ENCODE measurements at places on chromosomes 2 and 18.

DNA sequence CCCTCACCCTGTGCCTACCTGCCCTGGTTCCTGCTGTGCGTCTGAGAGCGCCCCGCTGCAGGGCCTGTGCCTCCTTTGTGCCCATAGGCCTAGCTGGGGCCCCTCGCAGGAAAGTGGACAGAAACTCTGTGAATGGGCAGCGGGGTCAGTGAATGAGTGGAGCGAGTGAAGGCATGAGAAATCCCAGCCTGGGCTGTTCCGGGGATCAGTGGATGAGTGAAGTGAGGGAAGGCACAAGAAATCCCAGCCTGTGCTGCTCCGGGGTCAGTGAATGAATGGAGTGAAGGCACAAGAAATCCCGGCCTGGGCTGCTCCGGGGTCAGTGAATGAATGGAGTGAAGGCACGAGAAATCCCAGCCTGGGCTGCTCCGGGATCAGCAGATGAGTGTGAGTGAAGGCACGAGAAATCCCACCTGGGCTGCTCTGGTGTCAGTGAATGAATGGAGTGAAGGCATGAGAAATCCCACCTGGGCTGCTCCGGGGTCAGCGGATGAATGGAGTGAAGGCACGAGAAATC is 2.0 kb downstream of the COLEC11 start:
- no peak for DNase-seq

- no peak for DNase-seq
These were observed 44.8 kb downstream of the KCMF1 start for GRCh38 chr2:85015653-85016360.

DNA sequence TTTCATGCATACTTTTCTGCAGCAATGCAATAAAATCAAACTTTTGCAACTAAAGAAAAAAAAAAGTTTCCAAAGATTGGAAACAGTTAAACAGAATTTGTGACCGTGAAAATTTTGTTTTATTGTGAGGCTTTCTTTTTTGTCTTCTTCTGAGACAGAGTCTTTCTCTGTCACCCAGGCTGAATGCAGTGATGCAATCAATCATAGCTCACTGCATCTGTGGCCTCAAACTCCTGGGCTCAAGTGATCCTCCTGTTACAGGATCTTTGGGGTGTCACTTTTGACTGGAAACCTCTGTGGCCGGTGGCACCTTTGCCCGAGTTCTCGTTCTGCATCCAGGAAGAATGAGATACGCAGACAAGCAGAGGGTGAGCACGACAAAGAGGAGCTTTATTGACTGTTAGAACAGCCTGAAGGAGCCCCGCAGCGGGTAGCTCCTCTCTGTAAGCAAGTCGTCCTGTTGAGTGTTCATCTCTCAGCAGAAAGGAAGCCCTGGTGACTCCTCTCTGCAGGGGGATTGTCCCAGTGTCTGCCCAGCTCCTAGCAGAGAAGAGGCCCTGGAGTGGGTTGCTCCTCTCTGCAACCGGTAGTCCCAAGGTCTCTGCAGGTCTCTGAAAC is 16.9 kb upstream of the ILKAP start:
- DNase-seq, result no peak

GRCh38 chr2:186852508-186852907 is 3.5 kb upstream of the ZSWIM2 start:
- no peak for DNase-seq

- DNase-seq, result no peak
These were observed 2.6 kb downstream of the HS6ST1 start for GRCh38 chr2:128315829-128316776.

DNA sequence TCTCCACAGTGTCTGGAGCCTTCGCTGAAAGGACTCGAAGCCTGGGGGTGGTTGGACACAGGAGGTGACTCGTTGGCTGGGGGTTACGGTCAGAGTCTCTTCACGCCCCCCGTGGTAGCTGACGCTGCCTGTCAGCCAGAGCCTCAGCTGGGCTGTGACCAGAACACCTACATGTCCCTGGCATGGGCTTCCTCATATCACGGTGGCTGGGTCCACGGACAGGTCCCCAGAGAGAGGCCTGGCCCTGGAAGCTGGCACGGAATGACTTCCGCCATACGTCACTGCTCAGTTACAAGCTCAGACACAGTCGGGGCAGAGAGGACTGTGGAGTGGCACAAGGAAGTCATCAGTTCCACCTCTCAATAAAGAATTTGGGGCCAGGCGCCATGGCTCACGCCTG is 28.5 kb downstream of the ITGB1BP1 start:
- no peak for DNase-seq

DNA sequence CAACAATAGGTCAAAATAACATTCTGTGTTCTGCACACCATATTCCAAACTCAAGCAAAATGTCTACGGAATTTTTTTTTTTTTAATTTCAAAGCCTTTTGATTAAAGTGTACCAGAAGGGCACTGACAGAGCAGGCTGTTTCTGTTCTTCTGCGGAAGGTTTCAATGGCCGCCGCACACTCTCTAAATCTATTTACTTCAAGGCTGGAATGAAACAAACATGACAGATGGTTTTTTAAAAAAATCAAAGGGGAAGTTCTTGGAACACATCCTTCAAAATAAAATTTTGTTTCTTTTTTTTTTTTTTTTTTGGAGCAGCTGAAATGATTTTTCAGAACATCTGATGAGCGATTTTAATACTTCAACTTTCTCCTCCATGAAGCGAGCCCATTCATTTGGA is 259.1 kb downstream of the TXNL1 start:
- no peak for DNase-seq

Measured in T47D (cell line).